ENCODE measurements at places on chromosomes 4 and X. TPM values are rescaled to one million over a fixed set of nuclear protein-coding genes. Genes with fewer than 3 reads are reported as not detected.

Gene OTUD6A
- not detected for total RNA-seq

Gene LGI2
- total RNA-seq = 7.4 TPM

Gene RAB39B
- total RNA-seq = 0.24 TPM

Gene ZNF718
- 7.1 TPM for total RNA-seq

Gene TDO2
- not detected for total RNA-seq

Gene TCP11X2
- not detected for total RNA-seq

Gene ODAM
- not detected for total RNA-seq

Gene SLC6A14
- not detected for total RNA-seq

Gene MAGEA8
- not detected for total RNA-seq

Gene ARHGAP6
- 5.9 TPM for total RNA-seq

Gene PLS3
- 57.0 TPM for total RNA-seq

Gene ZDHHC15
- 3.2 TPM for total RNA-seq

Gene TRIM61
- total RNA-seq = 2.7 TPM

Gene CXCR3
- 0.82 TPM for total RNA-seq

Gene DDIT4L
- 6.1 TPM for total RNA-seq

Gene MAGED4
- total RNA-seq = 1.8 TPM

Gene RS1
- total RNA-seq = not detected

Gene RPL34
- total RNA-seq = 795 TPM

Gene CHRDL1
- total RNA-seq = 37.8 TPM

Gene VCX3B
- not detected for total RNA-seq

Gene ADRA2C
- total RNA-seq = 6.8 TPM

Gene CSAG3
- total RNA-seq = not detected

Gene WAS
- total RNA-seq = 9.1 TPM

Gene PAGE5
- total RNA-seq = not detected

Gene MAD2L1
- total RNA-seq = 3.4 TPM

Gene PLK4
- total RNA-seq = 0.68 TPM

Gene NAT8L
- 8.8 TPM for total RNA-seq

Gene DBET
- not detected for total RNA-seq

Gene PABPC1L2B
- not detected for total RNA-seq

Gene FRMPD4
- 0.77 TPM for total RNA-seq
